ENCODE measurements at places on chromosomes 2 and 18.
A peak's percentile ranks its signal among the peaks of the same experiment; 100 is the strongest.

- peak; percentile 81 for DNase-seq
Observed at GRCh38 chr2:196068271-196069209, at the start of gene DNAH7. Gene DNAH7, minus strand, starts transcription at chr2:196068837. Its CDS starts 126 bp downstream, at chr2:196068711.

GRCh38 chr2:240885566-240885965, 10.4 kb downstream of the MAB21L4 start:
- DNase-seq, result no peak

GRCh38 chr2:235534678-235535422, 41.0 kb downstream of the AGAP1 start:
- DNase-seq, result no peak

- no peak for DNase-seq
Observed at GRCh38 chr2:211049321-211050018, 493.1 kb downstream of the CPS1 start.

- no peak for DNase-seq
Observed at GRCh38 chr2:22944143-22944542, 440.8 kb upstream of the KLHL29 start.

DNA sequence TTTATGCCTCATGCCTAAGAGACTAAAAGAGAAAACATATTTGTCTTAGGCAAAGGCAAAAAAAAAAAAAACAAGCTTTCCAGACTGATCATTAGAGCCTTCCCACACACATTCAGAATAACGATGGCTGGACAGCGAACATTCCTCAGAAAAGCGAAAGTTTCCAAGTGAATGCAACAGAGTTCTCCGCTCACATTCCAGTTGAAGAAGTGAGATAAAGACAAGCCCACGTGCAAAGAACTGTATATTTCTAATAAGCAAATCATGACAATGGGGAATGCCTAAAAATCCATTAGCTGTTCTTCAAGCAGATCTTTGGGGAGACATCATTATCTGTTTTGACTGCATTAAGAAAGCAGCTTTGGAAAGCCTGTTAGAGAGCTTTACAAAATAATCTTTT, 347.9 kb downstream of the METTL4 start:
- DNase-seq, result no peak

DNA sequence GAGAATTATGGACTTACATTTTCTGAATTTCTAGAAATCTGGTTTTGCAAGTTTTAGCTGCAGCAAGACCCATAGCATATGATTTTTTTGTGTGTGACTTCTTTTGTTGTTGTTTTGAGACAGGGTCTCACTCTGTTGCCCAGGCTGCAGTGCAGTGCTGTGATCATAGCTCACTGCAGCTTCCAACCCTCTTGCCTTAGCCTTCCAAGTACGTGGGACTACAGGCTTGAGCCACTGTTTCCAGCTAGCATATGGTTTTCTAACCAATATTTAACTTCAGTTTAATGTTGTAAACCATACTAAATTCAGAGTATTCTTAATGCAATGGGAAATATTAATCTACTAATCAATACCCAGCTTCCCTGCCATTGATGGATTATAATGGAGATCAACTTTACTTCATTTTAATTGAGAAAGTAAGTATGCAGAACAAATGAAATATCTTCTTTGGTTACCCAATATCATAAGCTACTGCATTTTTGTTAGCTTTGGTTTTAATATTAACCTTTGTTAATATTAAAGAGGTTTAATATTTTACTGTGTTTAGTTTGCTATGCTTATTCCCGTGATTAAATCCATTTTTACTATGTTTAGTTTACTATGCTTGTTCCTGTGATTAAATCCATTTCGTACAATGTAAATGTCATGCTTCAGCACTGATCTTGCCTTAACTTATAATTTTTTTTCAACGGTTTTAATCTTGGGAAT, 273.4 kb upstream of the TMEFF2 start:
- no peak for DNase-seq

GRCh38 chr18:48230467-48231113, 178.6 kb downstream of the ZBTB7C start:
- peak; percentile 92 for DNase-seq

- no peak for DNase-seq
Observed at GRCh38 chr2:38485734-38486133, 108.7 kb upstream of the ATL2 start.

- peak; percentile 3 for DNase-seq
Observed at GRCh38 chr2:36770542-36771287, 74.2 kb downstream of the VIT start.

GRCh38 chr18:59881728-59882656, 17.8 kb upstream of the PMAIP1 start:
- DNase-seq, result peak; percentile 17

- DNase-seq, result no peak
Observed at GRCh38 chr2:211248841-211249240, 692.4 kb downstream of the CPS1 start.

DNA sequence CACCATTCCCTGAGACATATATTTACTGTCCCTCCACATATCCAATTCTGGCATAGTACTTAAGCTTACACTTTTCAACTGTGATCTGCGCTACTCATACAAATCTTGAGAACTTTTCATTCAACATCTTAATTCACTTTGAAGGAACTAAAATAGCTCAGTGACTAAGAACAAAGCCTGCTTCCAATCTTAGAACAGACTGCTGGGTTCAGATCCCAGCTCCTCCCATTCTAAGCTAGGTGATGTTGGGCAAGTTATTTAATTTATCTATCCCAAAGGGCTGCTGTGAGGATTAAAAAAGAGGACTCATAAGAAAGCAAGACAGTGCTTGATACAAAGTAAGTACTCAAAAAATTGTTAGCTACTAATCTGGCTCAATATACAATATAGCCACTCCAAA, 57.9 kb downstream of the UGP2 start:
- no peak for DNase-seq

GRCh38 chr18:37537868-37538525, 27.6 kb downstream of the CELF4 start:
- peak; percentile 38 for DNase-seq

- no peak for DNase-seq
Observed at GRCh38 chr2:11175293-11175795, 20.1 kb downstream of the SLC66A3 start.

GRCh38 chr2:22616031-22616430, 768.9 kb upstream of the KLHL29 start:
- no peak for DNase-seq

DNA sequence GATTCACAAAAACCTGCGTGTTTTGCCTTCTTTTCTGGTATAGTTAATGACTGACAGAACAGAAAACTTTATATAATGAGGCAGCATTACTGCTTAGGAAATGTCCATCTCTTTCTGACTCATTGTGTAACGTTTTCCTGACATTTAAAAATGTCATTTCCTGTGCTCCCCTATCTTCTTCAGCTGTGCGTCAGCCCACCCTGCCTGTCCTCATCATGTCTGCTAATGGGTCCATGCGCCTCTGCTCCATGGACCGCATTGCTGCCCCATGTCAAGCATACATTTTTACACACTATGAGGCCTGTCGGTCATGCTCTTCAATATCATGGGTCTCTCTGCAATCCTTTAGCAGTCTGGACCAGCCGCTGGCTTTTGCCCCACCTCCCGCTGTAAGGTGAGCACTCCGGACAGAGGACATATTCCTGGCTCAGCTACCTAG, 234.3 kb downstream of the CDCA7 start:
- no peak for DNase-seq
